ENCODE measurements at places on chromosomes 3 and 15.

DNA sequence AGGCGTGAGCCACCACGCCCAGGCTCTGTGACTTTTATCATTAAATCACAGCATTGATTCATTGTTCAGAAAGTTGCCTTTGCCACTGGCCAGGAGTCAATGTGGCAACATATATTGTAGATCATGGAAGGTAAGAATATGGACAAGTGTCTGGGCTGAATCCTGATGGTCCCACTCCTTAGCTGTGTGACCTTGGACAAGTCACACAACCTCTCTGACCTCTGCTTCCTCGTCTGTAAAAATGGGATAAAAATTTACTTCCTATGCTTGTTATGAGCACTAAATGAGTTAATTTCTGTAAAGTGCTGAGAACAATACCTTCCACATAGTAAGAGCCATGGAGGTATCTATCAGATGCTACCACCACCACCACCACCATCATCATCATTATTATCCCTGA, 103.5 kb upstream of the RAD18 start:
- DNase-seq = no peak

GRCh38 chr3:47976135-47976732, 40.0 kb downstream of the MAP4 start:
- DNase-seq = no peak

- peak; percentile 63 for DNase-seq
These were observed 8.9 kb upstream of the MAP3K13 start for GRCh38 chr3:185353823-185354614.

- no peak for DNase-seq
These were observed 75.1 kb downstream of the ATP10A start for GRCh38 chr15:25787855-25788520.

DNA sequence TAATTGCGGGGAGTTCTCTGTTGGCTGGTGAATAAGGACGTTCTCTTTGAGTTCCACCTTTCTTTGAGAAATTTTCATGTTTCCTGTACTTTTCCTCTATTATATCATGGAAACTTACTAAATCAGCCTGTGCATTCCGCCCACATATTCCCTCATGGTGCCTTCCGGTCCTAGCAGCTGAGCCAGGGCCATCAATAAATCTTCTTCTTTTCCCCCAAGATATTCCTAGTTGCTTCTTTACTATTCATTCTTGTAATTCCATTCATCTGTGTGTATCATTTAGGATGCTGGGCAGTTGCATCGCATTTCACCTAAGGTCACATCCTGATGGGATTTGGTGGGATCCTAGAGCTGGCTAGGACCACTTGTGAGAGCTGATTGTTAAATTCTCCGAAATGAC, 139.2 kb downstream of the RBMS3 start:
- no peak for DNase-seq

GRCh38 chr15:77622209-77622933, 10.3 kb downstream of the LINGO1 start:
- DNase-seq = no peak

DNA sequence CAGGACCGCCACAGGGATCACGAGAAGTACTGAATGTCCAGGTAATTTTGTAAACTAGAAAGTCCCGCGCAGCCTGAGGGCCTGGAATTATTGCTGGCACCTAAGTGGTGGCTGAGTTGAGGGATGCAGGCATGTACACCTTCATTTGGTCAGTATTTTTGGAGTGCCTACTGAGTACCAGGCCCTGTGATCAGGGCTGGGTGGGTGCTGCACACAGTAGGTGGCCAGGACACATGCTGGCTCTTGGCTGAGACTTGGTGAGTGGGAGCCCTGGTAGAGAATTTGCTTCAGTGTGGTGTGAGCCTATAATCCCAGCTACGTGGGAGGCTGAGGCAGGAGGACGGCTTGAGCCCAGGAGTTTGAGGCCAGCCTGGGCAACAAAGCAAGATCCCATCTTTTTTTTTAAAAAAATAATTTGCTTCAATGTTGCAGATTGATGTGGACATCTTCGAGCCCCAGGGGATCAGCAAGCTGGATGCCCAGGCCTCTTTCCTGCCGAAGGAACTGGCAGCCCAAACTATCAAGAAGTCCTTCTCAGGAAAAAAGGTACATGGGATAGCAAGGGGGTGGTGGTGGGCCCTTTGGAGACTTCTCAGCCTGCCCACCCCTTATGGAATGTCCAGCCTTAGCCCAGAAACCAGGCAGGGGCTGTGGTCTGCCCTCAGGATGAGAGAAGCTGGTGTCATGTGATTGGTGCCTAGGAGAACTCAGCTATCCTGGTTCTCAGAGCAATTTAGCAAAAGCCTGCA, 2.6 kb downstream of the ITIH1 start:
- DNase-seq = no peak

DNA sequence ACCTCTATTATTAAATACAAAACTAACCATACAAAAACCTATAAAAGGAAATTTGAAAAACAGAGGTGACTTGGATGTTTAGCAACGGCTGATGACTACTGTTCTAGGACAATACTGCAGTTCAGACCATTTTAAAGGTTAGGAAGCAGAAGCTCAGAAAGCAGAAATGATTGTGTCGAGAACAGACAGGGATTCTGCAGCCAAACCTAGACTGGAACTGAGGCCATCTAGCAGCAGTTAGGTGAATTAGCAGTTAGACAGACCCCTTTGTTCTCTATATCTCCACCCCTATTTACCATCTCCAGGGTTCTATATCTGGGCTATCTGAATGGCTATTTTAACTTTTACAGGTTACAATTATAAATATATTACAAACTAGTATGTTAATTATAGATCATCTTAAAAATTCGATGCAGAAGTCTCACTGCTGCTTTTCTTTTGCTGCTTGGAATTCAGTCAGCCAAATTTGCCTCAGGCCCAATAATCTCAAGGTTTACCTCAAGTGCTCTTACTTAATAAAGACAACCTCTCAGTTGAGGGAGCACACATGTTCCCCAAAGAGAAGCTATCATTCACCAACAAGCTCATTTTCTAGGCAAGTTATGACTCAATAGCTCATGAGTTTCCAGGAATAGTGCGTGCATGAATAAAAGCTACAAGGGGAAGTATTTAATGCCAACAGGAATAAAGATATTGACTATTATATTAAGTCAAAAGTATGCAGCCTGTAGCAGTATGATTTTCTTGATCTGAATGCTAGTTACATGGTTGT, 9.3 kb upstream of the IL1RAP start:
- no peak for DNase-seq

Measured in tibial nerve (tissue), 4 donors.